ENCODE measurements at places on chromosomes 11 and 22. TPM values are rescaled to one million over a fixed set of nuclear protein-coding genes. Genes with fewer than 3 reads are reported as not detected.

- H3K27me3 ChIP-seq: no peaks in the 10 kb centered on the region
- no peak for DNase-seq
- no peak overlapping the region for H3K27ac ChIP-seq
- no peak overlapping the region for H3K4me3 ChIP-seq
- no peaks in the 10 kb centered on the region for H3K4me1 ChIP-seq
- H3K36me3 ChIP-seq: no peaks in the 10 kb centered on the region
Measured at GRCh38 chr22:24265734-24266133, 4.9 kb upstream of the SPECC1L start.

- no peak overlapping the region for H3K4me3 ChIP-seq
- H3K36me3 ChIP-seq: no peaks in the 10 kb centered on the region
- DNase-seq: no peak
- H3K4me1 ChIP-seq: no peaks in the 10 kb centered on the region
- no peaks in the 10 kb centered on the region for H3K27me3 ChIP-seq
- H3K27ac ChIP-seq: no peak overlapping the region
Measured at GRCh38 chr11:23727387-23727786, 769.5 kb upstream of the LUZP2 start.

The RIMBP3B gene
- total RNA-seq: not detected

DNA sequence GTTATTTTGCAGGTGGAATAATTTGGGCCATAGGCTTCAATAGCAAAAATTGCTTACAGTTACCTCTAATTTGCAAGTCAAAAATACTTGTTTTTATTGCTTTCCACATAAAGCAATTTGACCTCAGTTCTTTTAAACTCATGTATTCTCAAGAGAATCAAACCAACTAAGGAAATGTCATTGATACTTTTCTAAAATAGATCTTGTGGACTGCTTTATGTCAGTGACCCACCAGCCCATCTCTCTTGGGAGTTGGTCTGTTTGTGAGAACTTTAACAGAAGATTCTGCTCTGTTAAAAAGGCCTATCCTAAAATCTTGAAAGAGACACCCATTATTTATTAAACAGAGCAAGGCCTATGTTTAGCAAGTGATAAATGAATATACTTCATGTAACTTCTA, 75.2 kb downstream of the DDIAS start:
- H3K36me3 ChIP-seq: no peaks in the 10 kb centered on the region
- no peak overlapping the region for H3K4me3 ChIP-seq
- peaks cover 16% of the 10 kb centered on the region for H3K4me1 ChIP-seq
- H3K27me3 ChIP-seq: no peaks in the 10 kb centered on the region
- DNase-seq: no peak

The SLC22A9 gene
- total RNA-seq: not detected

DNA sequence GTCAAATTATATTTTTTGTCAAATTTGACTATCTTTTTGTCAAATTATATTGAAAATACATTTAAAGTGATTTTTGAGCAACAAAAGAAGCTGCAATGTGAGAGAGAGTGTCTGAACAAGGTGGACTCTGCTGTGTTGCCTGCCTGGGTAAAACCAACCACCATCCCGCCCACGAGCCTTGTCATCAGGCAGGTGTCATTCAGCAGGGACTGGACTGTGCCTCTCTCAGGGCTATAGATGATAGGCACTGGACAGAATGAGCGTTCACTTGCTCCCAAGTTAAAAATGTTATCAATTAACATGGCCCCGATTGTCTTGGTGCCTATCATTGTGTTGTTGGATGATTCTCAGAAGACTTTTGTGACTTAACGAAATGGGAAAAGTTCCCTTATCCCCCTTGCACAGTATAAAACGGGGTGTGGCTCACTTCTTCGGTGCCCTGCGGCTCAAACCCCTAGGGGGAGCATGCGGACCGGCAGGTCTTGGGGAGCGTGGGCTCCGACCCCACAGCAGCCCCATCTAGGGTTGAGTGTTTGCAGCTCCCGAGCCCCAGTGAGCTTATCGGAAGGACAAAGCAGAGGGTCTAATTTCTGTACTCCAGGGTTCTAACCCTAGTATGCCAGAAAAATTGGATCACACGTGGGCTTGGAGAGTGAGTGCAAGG, 1.7 kb downstream of the APOL5 start:
- DNase-seq: no peak
- no peak overlapping the region for H3K4me3 ChIP-seq
- no peak overlapping the region for H3K27ac ChIP-seq
- no peaks in the 10 kb centered on the region for H3K27me3 ChIP-seq
- no peaks in the 10 kb centered on the region for H3K36me3 ChIP-seq

The DBX1 gene
- not detected for total RNA-seq

The RGL4 gene
- not detected for total RNA-seq

The RAB1B gene
- total RNA-seq: 173 TPM

The SYT8 gene
- total RNA-seq: not detected

DNA sequence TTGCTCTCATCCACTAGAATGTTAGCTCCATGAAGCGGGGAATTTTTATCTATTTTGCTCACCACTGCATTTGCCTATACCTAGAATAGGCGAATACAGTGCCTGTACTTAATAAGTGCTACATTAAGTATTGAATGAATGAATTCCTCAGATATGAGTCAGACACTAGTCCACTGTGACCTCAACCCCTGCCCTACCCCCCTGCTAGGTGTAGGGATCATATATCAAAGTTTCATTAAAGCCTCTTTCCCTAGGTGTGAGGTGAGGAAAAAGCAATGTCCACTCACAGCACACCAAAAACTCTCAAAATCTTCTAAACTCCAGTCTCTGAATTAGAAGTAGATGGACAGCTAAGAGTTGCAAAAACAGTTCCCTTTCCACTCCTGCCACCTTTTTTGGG, 9.8 kb upstream of the PSMA1 start:
- no peaks in the 10 kb centered on the region for H3K4me1 ChIP-seq
- no peak overlapping the region for H3K4me3 ChIP-seq
- no peak overlapping the region for H3K27ac ChIP-seq
- no peaks in the 10 kb centered on the region for H3K27me3 ChIP-seq
- H3K36me3 ChIP-seq: no peaks in the 10 kb centered on the region

The NFAM1 gene
- 1.9 TPM for total RNA-seq

The RPL27A gene
- 1,527 TPM for total RNA-seq

DNA sequence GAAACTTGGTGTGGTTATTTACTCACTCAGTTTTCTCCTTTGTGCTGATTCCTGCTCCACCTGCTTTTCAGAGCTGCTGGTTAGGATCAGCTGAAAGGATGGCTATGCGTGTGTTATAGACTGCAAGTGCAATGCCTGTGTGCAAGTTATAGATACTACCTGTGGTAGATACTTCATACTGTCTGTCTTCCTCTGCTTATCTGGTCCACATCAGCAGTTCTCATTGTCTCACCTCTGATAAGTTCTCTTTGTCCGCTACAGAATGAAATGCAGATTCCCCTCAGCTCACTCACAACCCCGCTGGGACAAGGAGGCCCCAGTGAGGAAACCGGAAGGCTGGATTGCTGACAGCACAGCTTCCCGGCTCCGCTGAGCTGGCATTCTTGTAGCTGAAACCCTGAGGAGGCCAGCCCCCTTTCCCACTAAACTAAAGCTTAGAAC, 37.5 kb upstream of the LYVE1 start:
- no peaks in the 10 kb centered on the region for H3K27me3 ChIP-seq
- peaks cover 43% of the 10 kb centered on the region for H3K4me1 ChIP-seq
- H3K4me3 ChIP-seq: no peak overlapping the region

DNA sequence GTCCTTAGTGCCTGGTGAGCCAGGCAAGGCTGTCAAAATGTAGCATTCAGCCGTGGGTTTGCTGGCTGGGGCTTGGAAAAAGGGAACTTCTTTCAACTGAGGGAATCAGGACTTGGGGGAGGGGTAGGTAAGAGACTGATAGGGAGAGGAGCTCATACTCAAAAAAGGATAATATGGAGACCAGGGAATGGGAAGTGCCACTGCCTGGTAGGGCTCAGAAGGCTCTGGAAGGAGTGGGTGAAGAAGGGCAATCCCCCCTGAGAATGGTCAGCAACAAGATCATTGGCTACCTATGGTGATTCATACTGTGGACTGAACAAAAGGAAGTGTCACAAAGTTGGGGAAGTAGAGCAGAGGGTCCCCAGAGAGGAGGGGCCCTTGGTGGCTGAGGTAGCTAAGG, 1.9 kb downstream of the CNGA4 start:
- DNase-seq: no peak
- H3K27ac ChIP-seq: no peak overlapping the region
- no peaks in the 10 kb centered on the region for H3K4me1 ChIP-seq
- H3K4me3 ChIP-seq: no peak overlapping the region

The LRP4 gene
- 7.8 TPM for total RNA-seq

GRCh38 chr11:15577519-15577918, 462.8 kb downstream of the INSC start:
- H3K4me3 ChIP-seq: no peak overlapping the region
- no peak overlapping the region for H3K27ac ChIP-seq
- H3K36me3 ChIP-seq: no peaks in the 10 kb centered on the region
- no peaks in the 10 kb centered on the region for H3K27me3 ChIP-seq

DNA sequence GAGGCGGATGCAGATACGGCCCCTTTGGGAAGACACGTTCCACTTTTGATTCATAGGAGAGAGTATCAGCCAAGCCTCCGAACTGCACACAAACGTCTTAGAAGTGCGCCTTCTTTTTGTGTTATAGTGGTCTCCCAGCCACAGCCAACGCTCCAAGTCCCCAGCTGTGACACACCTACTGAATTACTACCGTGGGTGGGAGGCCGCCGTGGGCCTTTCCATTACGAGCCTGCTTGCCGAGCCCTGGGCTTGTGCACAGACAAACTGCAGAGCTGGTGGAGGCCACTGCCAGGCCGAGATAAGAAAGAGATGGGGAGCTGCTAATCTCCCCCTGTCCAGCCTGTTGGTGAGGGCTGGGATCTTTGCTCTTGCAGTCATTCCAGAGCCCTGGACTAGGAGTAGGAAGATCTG, 761 bp downstream of the HMBS start:
- H3K36me3 ChIP-seq: no peaks in the 10 kb centered on the region
- peaks cover 14% of the 10 kb centered on the region for H3K4me1 ChIP-seq
- no peaks in the 10 kb centered on the region for H3K27me3 ChIP-seq

GRCh38 chr22:41229215-41229614, 11.5 kb downstream of the CHADL start:
- DNase-seq: no peak
- no peak overlapping the region for H3K4me3 ChIP-seq
- H3K4me1 ChIP-seq: peaks cover 13% of the 10 kb centered on the region
- H3K27ac ChIP-seq: no peak overlapping the region
- H3K27me3 ChIP-seq: no peaks in the 10 kb centered on the region

GRCh38 chr11:93020248-93021046, 51.0 kb downstream of the MTNR1B start:
- no peak overlapping the region for H3K4me3 ChIP-seq
- H3K27ac ChIP-seq: no peak overlapping the region
- peak; percentile 40 for DNase-seq
- no peaks in the 10 kb centered on the region for H3K27me3 ChIP-seq
- H3K4me1 ChIP-seq: no peaks in the 10 kb centered on the region
- no peaks in the 10 kb centered on the region for H3K36me3 ChIP-seq

The MYBPC3 gene
- total RNA-seq: 1.3 TPM

The PDE3B gene
- 3.1 TPM for total RNA-seq

DNA sequence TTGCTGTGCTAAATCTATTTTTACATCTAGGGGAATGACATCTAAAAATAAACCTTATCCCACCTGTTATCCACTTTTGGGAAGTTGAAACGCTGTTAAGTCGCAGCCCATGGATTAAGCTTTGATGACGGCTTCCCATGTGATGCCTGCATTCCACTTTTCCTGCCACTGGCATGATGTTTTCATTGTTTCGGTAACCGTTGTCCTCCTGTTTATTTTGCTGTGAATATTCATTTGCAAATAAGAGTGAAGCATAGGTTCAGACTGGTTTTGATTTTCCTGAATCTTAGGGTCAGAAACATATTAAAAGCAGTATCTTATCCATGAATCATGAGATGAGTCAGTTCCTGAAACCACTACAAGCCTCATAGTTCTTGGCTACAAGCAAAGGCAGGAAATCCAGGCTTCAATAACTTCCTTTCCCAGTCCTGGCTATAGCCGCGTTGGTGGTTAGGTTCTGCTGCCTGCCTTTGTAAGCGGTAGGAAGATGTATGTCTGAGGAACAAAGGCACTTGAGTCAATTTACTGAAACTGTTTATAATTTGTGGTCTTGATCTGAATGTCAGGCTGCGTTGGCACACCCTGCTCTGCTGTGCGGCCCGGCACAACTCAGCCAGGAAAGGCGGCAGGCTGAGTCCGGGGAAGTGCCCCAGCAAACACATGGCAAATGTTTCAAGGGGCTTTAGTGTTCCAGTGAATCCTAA, 19.4 kb downstream of the TEAD1 start:
- peak overlapping the region; percentile 93 for H3K27ac ChIP-seq
- peak; percentile 65 for DNase-seq
- H3K27me3 ChIP-seq: no peaks in the 10 kb centered on the region
- no peaks in the 10 kb centered on the region for H3K36me3 ChIP-seq
- peak overlapping the region; percentile 20 for H3K4me3 ChIP-seq

- no peak for DNase-seq
- H3K27me3 ChIP-seq: no peaks in the 10 kb centered on the region
- no peaks in the 10 kb centered on the region for H3K36me3 ChIP-seq
Measured at GRCh38 chr11:134480136-134480712, 68.2 kb upstream of the B3GAT1 start.

DNA sequence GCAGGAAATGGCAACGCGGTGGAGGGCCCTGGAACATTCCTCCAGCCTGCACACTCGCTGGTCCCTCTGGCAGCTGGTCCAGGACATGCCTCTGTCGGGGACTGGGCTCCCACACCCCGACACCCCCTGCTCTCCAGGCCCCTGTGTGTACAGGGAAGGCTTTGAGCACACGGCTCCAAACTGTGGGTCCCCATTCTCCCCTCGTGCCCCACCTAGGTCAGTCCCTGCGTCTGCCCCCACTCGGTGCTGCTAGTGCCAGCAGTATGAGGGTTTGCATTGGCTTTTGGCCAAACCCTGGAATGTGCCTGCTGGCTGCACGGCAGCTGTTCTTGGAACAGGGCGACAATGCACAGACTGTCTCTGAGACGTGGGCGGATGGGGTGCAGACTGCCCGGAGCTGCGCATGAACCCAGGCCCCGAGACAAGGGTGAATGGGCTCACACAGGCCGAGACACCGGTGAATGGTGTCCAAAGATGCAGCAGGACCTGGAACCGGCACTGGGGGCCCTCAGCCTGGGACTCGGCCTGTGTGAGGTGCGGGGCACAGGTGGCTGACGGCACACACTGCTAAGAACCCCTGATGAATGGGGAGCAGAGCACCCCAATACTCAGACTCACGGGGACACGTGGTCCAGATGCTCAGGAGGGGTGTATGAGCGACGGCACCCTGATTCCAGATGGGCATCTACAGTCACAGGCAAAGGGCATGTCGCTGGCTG, 7.5 kb upstream of the SYT8 start:
- H3K27ac ChIP-seq: peak overlapping the region; percentile 49
- DNase-seq: no peak
- no peaks in the 10 kb centered on the region for H3K36me3 ChIP-seq

The MOGAT2 gene
- total RNA-seq: not detected

GRCh38 chr22:31451709-31452571, 37.7 kb downstream of the EIF4ENIF1 start:
- no peak overlapping the region for H3K4me3 ChIP-seq
- no peak overlapping the region for H3K27ac ChIP-seq
- H3K27me3 ChIP-seq: no peaks in the 10 kb centered on the region
- no peak for DNase-seq
- H3K4me1 ChIP-seq: peaks cover 9% of the 10 kb centered on the region
- H3K36me3 ChIP-seq: peaks cover 47% of the 10 kb centered on the region

- no peaks in the 10 kb centered on the region for H3K4me1 ChIP-seq
- H3K36me3 ChIP-seq: no peaks in the 10 kb centered on the region
- H3K27me3 ChIP-seq: no peaks in the 10 kb centered on the region
- no peak overlapping the region for H3K27ac ChIP-seq
- no peak overlapping the region for H3K4me3 ChIP-seq
- no peak for DNase-seq
Measured at GRCh38 chr11:27055065-27055682, 14.6 kb downstream of the BBOX1 start.

The DEUP1 gene
- total RNA-seq: 0.41 TPM

The C11orf86 gene
- 0.29 TPM for total RNA-seq

GRCh38 chr11:12817681-12818332, 143.6 kb downstream of the TEAD1 start:
- no peaks in the 10 kb centered on the region for H3K36me3 ChIP-seq
- no peak overlapping the region for H3K27ac ChIP-seq
- no peaks in the 10 kb centered on the region for H3K27me3 ChIP-seq
- no peak for DNase-seq
